Left lung (tissue), 14 donors: ENCODE measurements at places on chromosomes 11 and 22. TPM values are rescaled to one million over a fixed set of nuclear protein-coding genes. Genes with fewer than 3 reads are reported as not detected.

TYR gene
- not detected for polyA plus RNA-seq

ANO3 gene
- polyA plus RNA-seq: 0.61 TPM

DCHS1 gene
- 43.0 TPM for polyA plus RNA-seq

BEST1 gene
- 6.5 TPM for polyA plus RNA-seq

FAM118B gene
- polyA plus RNA-seq: 27.7 TPM

USP28 gene
- 36.6 TPM for polyA plus RNA-seq

TLCD5 gene
- 19.0 TPM for polyA plus RNA-seq

C11orf91 gene
- polyA plus RNA-seq: not detected

KCTD21 gene
- polyA plus RNA-seq: 9.5 TPM

TMEM126A gene
- polyA plus RNA-seq: 30.4 TPM

BIRC2 gene
- 70.7 TPM for polyA plus RNA-seq

OR52E8 gene
- polyA plus RNA-seq: not detected
